ENCODE measurements at places on chromosomes 4 and X. TPM values are rescaled to one million over a fixed set of nuclear protein-coding genes. Genes with fewer than 3 reads are reported as not detected.

SATL1 gene
- total RNA-seq, result not detected

HERC6 gene
- 6.8 TPM for total RNA-seq

DNA sequence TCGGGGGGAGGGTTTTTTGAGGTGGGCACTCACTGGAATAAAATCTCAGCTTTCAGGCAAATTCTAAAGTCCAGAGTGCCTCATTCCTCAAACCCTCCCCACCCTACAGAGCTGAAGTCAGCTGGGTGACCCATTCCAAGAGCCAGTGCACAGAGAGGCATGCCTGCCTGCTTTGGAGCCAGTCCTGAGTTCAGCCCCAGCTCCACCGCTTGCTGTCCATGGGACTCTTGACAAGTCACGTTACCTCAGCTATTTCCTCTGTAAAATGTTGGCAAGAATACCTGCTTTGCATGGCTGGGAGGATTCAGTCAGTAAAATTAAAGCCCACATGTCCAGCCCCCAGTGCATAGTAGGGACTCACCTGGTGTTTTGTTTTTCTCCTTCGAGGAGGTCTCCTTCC, 125.9 kb upstream of the PJA1 start:
- no peak for DNase-seq

DNA sequence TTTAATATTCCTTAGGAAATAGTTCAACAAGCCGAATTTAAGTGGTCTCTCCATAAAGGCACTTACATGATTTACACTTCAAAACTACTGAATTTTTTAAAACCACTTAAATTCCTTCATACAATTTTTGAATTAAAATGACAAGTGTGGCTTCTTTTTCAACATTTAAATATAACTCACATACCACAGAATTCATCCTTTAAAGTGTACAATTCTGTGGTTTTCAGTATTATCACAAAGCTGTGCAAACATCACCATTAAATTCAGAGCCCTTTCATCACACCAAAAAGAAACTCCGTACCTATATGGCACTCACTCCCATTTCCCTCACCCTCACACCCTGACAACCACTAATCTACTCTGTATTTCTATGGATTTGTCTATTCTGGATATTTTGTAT, 200.9 kb upstream of the MAB21L2 start:
- DNase-seq, result no peak

DNA sequence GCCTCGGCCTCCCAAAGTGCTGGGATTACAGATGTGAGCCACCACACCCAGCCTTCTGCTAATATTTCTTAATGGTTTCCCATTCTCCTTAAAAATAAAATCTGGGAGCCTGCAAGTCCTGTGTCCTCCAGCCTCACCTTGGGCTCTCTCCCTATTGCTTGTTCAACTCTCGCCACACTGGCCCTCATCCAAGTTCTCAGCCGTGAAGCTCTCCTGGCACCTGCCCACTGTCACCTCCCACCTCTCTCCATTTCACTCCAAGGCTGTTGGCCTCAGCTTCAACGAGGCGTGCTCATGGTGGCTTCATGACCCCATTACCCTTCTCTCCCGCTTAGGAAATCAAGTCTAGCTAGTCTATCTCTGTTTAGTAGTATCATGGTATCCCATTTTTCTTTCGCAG, 9.5 kb upstream of the ETNPPL start:
- DNase-seq, result no peak
